Eye (tissue), 1 donor: ENCODE measurements at places on chromosomes 12 and 14.

GRCh38 chr12:57049119-57049446, 846 bp downstream of the MYO1A start:
- DNase-seq = no peak

DNA sequence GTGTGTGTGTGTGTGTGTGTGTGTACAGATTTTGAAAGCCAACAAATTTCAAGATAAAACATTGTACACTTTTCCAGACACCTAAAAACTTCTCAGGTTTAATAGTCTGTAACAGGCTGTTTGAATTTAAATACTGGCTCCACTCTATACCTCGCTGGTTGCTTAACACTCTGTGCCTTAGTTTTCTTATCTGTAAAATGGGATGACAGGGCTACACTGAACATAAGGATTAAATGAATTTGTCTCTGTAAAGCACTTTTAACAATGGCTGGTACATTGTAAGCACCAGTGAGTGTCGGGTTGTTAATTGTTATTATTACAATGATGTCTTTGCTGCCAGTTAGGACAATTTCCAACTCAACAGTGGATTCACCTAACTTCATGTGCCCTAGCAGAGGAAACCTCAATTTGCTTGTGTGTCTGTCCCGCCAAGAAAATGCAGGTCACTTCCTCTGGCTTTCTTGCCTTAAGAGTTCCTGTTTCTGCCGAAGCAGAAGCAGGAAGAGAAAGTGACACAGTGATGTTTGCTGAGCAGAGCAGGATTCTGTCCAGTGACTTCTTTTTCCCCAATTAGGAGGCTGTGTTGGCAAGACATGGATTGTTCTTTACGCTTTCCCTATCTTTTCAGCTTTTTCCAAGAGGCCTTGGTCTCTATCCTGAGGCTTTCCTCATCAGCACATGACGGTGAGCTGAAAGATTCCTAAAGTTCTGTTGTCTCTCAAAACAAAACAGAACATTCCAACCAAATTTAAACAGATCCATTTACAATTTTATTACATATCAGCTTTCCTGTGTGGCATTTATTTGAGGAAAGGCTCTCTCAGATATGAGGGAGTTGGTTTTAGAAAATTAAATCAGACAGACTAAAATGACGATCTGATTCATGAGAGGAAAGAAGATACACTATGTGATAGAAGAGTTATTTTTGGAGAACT, 154.1 kb upstream of the ATP2B1 start:
- DNase-seq = no peak

- DNase-seq = no peak
Measured at GRCh38 chr14:23006188-23006534, 3.8 kb downstream of the C14orf93 start.

- no peak for DNase-seq
Measured at GRCh38 chr14:104280902-104281767, 142.7 kb downstream of the KIF26A start.

GRCh38 chr14:55718551-55718950, 138.5 kb downstream of the KTN1 start:
- no peak for DNase-seq

- DNase-seq = no peak
Measured at GRCh38 chr14:84003346-84003745, 1526.6 kb upstream of the FLRT2 start.

DNA sequence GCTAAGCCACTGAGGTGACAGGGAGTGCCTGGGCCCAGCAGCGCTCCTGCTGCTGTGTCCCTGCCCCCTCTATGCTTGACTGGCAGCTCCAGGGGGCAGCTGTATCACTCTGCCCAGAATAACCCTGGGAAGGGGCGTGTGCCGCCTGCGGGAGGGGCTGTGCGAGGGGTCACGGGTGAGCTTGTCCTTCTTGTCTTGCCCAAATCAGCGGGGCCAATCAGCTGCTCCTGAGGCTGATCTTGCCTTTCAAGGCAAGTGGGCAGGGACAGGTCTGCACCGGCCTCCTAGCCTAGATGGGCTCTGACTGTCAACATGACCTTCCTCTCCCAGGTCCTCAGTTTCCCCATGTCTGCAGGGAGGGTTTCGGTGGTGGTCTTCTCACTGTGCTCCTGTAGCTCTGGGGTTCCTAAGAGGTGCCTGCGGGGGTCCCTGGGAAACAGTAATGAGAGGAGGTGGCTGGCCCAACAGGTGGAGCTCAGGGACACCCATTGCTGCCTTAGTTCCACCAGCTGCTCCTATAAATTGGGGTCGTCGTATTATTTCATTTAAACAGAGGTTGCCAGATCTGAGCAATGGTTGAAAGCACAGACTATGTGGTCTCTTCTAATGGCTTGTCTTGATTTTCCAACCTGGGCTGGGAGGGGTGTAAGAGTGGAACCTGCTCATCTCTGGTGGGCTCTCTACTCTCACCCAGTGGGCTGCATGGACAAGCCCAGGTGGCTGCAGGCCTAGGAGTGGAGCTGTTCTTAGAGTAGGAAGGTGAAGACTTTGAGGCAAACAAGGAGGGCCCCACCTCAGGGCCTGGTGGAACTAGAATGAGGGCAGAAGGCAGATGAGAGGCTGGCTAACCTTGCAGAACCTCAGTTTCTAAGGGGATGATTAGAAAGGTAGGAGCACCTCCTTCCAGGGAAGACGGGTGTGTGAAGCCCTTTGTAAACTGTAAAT, 11.7 kb downstream of the RTL1 start:
- DNase-seq = no peak

GRCh38 chr14:68583548-68584280, 209.2 kb downstream of the ZFP36L1 start:
- no peak for DNase-seq

DNA sequence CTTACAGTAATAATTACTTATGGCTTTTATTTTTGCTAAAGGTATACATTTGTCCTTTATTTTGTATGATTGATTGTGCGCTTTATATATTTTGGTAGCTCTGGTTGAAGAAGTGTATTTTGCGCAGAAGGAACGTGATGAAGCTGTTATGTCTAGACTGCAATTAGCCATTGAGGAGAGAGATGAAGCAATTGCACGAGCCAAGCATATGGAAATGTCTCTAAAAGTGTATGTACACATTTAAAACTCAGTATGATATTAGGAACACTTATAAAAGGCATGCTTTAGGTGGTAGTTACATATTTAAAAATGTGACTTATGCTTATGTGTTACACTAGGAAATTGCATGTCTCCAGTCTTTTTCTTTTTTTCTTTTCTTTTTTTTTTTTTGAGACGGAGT, 87.5 kb downstream of the MIPOL1 start:
- no peak for DNase-seq

- no peak for DNase-seq
Measured at GRCh38 chr14:34013721-34014060, 62.8 kb upstream of the EGLN3 start.

DNA sequence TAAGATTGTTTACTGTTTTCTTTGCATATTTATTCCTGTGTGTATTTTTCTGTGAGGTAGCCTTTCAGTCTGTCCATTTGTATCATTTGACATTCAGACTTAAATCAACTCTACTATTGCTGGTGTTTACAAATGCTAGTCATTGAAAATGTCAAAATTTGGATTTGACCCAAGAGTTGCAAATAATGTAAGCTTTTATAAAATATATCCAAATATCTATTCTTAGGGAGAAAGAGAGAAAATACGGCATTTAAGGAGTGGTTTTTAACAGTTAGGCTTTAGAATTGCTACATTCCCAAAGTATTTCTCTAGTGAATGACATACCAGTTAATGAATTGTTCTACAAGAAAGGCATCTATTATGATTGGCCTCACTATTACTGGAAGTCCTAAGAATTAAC, 37.9 kb downstream of the FRS2 start:
- no peak for DNase-seq
